Kidney epithelial cell (primary cell): ENCODE measurements at places on chromosomes 5 and 9. TPM values are rescaled to one million over a fixed set of nuclear protein-coding genes. Genes with fewer than 3 reads are reported as not detected.

BHMT gene
- 0.14 and 0.88 TPM in 2 replicates for total RNA-seq

C9orf153 gene
- total RNA-seq, result not detected in 2 replicates

DNA sequence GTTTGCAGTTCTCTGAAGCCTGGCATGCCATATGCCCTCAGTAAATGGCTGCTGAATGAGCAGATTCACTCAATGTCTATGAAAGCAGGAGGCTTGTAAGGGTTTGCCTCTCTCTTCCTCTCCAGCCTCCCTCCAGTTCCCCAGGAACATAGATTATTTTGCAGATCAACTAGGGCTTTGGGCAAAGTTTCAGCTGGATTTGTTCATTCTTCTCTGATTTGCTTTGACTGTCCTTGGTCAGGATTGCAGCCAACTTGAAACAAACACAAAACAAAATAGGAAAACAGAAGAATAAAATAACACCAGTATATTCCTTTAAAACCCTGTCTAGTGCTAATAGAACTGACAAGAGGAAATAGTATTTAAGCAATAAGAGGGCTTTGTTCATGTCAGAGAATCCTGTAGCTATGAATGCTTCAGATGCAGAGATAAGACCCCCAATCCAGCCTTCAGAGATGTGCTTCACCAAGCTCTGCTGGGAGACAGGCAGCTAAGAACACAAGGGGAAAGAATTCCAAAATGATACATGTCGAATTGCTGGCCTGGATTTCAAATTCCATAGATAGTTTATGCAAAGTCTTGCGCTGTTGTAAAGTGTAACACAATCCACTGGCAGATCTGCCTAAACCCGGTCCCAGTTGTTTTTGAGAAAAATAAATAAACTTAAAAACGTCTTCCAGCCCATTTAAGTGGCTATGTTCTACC, 174.3 kb downstream of the PAPPA start:
- DNase-seq, result no peak

SGCD gene
- total RNA-seq, result 0.29 and 0.34 TPM in 2 replicates

CCDC171 gene
- 3.3 and 5.0 TPM in 2 replicates for total RNA-seq

GRCh38 chr9:122572456-122572855, 10.7 kb downstream of the OR1L8 start:
- DNase-seq, result no peak

DNA sequence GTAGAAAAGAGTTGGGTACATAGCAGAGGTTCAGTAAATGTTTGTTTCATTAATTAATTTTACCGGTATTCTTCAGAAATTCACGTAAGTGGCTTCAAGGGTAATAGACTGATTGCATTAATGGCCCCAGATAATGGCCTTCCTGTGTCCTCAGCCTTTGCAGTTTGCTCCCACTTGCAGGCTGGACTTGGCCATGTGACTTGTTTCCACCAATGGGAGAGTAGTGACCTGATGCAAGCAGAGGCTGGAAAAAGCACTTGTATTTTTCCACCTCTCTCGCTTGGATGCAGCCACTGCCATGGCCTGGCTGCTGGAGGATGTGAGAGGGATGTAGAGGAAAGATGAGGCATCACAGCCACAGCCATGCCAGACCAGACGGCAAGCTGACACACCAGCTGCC, 480.9 kb downstream of the CDK5RAP2 start:
- DNase-seq, result no peak
